NCI-H1436 treated with DMSO at 0.1 percent for 48 hours (cell line): ENCODE measurements at places on chromosomes 2 and 18.

DNA sequence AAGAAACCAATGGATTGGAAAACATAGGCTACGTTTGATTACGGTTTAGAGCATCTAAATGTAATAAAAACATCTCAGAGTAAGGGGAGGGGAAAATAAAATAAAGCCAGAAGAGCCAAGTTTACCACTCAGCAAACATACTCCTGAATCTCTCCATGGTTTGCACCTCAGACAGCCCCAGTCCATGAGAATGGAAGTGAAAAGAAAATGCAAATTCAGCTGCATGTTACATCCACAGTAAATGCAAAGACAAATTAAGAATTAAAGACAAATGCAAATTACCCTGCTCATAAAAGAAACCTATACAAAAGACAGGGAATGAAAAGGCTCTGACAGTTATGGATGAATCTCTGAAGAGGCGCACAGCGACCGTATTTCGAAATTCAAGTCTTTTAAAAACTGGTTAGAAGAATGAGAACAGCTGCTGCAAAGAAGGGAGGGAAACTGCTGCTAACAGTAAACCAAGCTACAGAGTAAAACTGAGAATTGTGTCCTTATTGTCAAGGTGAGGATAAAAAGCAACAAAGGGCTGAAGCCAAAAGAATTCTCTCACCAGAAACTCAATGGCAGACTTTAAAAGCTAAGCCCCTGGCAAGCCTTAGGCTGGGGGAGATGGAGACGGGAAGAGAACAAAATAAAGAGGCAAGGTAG, 197.9 kb upstream of the ACVR2A start:
- no peak for DNase-seq

GRCh38 chr2:219406861-219407230, 11.3 kb upstream of the DES start:
- DNase-seq = no peak

GRCh38 chr2:236720974-236721540, 151.4 kb downstream of the ACKR3 start:
- no peak for DNase-seq

DNA sequence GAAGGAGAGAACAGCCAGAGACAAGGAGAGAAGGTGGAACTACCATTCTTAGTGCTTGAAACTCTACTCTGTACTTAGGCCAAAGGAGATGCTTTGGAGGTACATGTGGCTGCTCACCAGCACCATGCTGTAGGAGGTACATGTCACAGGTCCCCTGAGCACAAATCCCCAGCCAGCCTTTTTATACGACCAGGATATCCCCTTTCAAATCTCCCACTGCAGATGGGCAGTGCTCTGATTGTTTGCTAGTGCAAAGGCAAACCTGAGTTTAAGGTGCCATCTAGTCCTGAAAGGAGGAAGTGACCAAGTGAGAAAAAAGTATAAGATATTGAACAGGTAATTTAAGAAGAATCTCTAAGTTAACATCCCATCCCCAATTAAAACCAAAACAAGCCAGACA, 17.1 kb upstream of the TTC21B start:
- no peak for DNase-seq

DNA sequence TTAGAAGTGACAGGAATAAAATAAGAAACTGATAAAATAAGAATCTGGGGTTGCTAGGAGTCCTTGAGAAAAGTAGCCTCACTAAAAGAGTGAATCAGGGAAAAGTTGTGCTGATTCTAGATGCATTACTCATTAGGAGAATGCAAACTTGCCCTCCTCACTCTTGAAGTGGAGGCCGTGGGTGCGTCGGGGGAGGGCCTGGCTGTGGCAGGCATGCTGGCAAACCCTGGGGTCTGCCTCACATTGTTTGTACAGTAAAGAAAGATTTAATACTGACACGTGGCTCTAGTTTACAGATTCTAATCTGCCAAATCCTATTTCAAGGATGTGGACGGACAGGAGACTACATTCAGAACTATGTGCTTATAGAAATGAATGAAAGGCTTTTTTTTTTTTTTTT, 41.9 kb downstream of the TANC1 start:
- DNase-seq = no peak
